ENCODE measurements at places on chromosomes 6 and 20. TPM values are rescaled to one million over a fixed set of nuclear protein-coding genes. Genes with fewer than 3 reads are reported as not detected.

C20orf202 gene
- not detected for total RNA-seq

C6orf15 gene
- total RNA-seq, result not detected

ENPP1 gene
- total RNA-seq, result 35.2 TPM

SRSF12 gene
- 1.6 TPM for total RNA-seq

COL19A1 gene
- 0.42 TPM for total RNA-seq

- no peak overlapping the region for H3K4me3 ChIP-seq
- H3K4me1 ChIP-seq, result no peaks in the 10 kb centered on the region
- no peak for DNase-seq
These were observed 46.2 kb upstream of the GGTLC1 start for GRCh38 chr20:24034820-24035219.

DNA sequence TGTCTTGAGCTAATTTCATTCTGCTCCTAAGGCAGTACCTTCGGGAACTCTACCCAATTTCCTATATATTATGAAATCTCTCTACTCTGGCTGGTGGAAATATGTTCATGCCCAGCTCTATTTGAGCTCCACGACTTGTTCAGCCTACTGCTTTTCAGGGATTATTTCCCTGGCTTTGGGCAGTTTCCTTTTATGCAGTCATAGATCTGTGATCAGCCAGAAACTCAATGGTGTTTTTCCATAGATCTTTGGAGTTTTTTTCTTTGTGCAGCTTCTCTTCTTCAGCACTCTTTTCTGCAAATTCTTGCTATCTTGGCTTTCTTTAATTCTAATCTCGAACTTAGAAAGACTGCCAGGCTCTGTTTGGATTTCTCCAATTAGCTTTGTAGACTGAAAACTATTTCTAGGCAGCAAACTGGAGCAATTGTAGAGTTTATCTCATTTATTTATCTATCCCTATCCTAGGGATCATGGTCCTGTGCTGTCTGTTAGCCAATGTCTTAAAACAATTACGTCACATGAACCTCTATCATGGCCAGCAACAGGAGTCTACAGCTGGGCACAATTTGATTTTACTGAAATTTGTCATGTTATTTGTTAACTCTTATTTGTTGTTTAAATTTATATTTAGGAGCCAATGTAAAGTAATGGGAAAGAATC lies 328.4 kb downstream of the BCKDHB start:
- H3K4me3 ChIP-seq, result no peak overlapping the region
- H3K4me1 ChIP-seq, result no peaks in the 10 kb centered on the region
- no peaks in the 10 kb centered on the region for H3K36me3 ChIP-seq

- H3K27me3 ChIP-seq, result no peaks in the 10 kb centered on the region
- H3K4me3 ChIP-seq, result no peak overlapping the region
- DNase-seq, result no peak
- no peak overlapping the region for H3K27ac ChIP-seq
- no peaks in the 10 kb centered on the region for H3K36me3 ChIP-seq
These were observed 1.5 kb upstream of the MDFI start for GRCh38 chr6:41636833-41637193.

- no peaks in the 10 kb centered on the region for H3K27me3 ChIP-seq
- H3K36me3 ChIP-seq, result no peaks in the 10 kb centered on the region
- H3K27ac ChIP-seq, result no peak overlapping the region
- no peak for DNase-seq
- no peak overlapping the region for H3K4me3 ChIP-seq
These were observed 11.5 kb upstream of the MPC1 start for GRCh38 chr6:166394036-166394892.

- no peak for DNase-seq
- H3K27ac ChIP-seq, result no peak overlapping the region
- no peaks in the 10 kb centered on the region for H3K4me1 ChIP-seq
- no peaks in the 10 kb centered on the region for H3K27me3 ChIP-seq
These were observed 161.3 kb upstream of the RREB1 start for GRCh38 chr6:6946206-6947155.

Data from aorta (tissue), 5 donors.